ENCODE measurements at places on chromosomes 1 and 21. TPM values are rescaled to one million over a fixed set of nuclear protein-coding genes. Genes with fewer than 3 reads are reported as not detected.

The LMX1A gene
- not detected for total RNA-seq

The MPC2 gene
- total RNA-seq, result 34.7 TPM

The ACTN2 gene
- not detected for total RNA-seq

The NBPF6 gene
- total RNA-seq, result 0.36 TPM

The CTBS gene
- total RNA-seq, result 13.0 TPM

The RGS8 gene
- not detected for total RNA-seq

The PHF13 gene
- 13.4 TPM for total RNA-seq

The FHAD1 gene
- 0.72 TPM for total RNA-seq

The MAN1C1 gene
- total RNA-seq, result 28.0 TPM

The LYPD8 gene
- total RNA-seq, result not detected

The CLCNKB gene
- 0.29 TPM for total RNA-seq

The SLC25A34 gene
- 1.5 TPM for total RNA-seq

The CSMD2 gene
- 0.36 TPM for total RNA-seq

The C8B gene
- not detected for total RNA-seq

The C1orf210 gene
- total RNA-seq, result not detected

The TEDDM1 gene
- total RNA-seq, result not detected
